Gastroesophageal sphincter (tissue), 4 donors: ENCODE measurements at places on chromosomes 12 and 14. TPM values are rescaled to one million over a fixed set of nuclear protein-coding genes. Genes with fewer than 3 reads are reported as not detected.

Gene DCN
- 552 TPM for total RNA-seq

Gene FBRSL1
- total RNA-seq = 9.6 TPM

Gene PHETA1
- total RNA-seq = 16.0 TPM

Gene SERPINA1
- 16.0 TPM for total RNA-seq

Gene CPNE6
- total RNA-seq = not detected

Gene BLOC1S1
- total RNA-seq = 204 TPM

Gene ASCL1
- total RNA-seq = 0.15 TPM

Gene GALNT8
- 0.78 TPM for total RNA-seq

Gene ACSM4
- total RNA-seq = not detected

Gene AGAP2
- 4.2 TPM for total RNA-seq

GRCh38 chr12:126668961-126669360 is 1598.0 kb upstream of the TMEM132C start:
- ATAC-seq = no peak

GRCh38 chr14:85313560-85314207 is 216.3 kb upstream of the FLRT2 start:
- ATAC-seq = no peak

DNA sequence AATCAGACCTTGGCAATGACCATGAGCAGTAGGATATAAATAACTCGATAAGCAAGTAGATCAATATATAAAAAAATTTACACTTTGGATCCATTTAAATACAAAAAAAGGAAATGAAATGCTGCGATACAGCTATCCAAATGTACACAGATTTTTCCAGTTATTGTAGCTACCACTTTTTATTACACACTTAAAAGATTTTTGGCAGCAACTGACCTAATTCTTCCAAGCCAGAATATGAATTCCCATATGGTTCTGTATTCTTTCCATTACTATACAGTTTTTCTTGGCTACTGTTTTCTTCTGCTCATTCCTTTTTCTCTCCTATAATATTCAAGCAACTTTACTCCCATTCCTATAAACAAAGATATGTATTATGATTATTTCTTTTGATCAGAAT is 52.2 kb downstream of the TMTC1 start:
- no peak for ATAC-seq

- no peak for ATAC-seq
Measured at GRCh38 chr12:119877639-119877948, 474 bp upstream of the CIT start.

GRCh38 chr12:114679942-114680341 is 4.0 kb downstream of the TBX3 start:
- ATAC-seq = no peak

- no peak for ATAC-seq
Measured at GRCh38 chr14:68784226-68784910, 8.5 kb downstream of the ZFP36L1 start.

DNA sequence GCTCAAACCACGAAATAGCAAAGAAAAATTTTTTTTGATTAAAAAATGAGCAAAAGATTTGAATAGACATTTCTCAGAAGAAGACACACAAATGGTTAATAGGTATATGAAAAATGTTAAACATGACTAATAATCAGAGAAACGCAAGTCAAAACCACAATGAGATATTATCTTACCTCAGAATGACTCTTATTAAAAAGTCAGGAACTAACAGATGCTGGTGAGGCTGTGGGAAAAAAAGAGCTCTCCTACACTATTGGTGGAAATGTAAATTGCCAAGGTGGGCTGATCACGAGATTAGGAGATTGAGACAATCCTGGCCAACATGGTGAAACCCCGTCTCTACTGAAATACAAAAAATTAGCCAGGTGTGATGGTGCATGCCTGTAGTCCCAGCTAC is 315.5 kb upstream of the FLRT2 start:
- no peak for ATAC-seq

- ATAC-seq = peak; percentile 89
Measured at GRCh38 chr14:100440207-100440631, 117.1 kb downstream of the SLC25A47 start.

DNA sequence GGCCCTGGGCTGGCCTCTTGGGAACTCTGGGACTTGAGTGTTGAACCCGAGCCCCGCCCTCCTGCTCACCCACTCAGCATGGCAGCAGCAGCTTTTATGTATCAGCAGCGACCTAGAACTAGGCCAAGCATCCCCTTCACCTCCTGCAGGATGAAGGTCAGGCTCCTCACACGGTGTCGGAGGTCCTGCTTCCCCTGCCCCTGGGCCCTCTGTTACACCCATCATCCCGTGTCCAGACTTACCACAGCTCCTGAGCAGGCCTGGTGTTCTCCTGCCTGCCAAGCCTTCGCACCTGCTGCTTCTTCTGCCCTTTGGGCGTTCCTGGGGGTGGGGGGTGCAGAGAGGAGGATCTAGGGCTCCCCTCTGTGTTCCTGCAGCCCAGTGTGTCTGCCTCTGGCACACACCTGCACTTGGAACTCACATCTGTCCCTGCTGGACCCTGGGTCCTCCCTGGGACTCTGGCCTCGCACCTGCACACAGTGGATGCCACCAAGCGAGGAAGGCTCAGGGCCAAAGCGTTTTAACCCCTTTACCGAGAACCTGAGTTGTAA is 80.3 kb downstream of the PAPOLA start:
- no peak for ATAC-seq

DNA sequence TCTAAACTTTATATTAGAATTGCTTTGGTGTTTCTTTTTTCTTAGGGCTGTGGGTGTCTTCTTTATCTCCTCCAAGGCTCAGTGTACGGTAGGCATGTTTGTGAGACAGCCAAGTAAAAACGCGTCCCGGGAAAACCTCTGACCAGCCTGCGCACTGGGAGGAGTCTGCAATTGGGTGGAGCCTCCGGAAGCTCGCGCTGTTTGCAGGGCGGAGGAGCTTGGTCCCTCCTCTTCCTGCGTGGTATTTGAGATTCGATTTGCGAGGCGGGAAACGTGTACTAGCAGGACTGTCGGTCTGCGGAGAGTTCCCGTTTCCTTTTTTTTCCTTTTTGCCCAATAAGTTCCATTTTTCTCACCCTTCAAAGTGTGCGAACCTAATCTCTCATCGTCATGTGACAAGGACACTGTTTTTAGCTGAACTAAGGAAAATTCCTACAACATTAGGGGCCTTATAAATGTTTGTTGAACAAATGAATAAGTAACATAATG is 182.1 kb upstream of the OTX2 start:
- ATAC-seq = no peak

- ATAC-seq = no peak
Measured at GRCh38 chr12:131621701-131622421, 89.0 kb upstream of the SFSWAP start.

DNA sequence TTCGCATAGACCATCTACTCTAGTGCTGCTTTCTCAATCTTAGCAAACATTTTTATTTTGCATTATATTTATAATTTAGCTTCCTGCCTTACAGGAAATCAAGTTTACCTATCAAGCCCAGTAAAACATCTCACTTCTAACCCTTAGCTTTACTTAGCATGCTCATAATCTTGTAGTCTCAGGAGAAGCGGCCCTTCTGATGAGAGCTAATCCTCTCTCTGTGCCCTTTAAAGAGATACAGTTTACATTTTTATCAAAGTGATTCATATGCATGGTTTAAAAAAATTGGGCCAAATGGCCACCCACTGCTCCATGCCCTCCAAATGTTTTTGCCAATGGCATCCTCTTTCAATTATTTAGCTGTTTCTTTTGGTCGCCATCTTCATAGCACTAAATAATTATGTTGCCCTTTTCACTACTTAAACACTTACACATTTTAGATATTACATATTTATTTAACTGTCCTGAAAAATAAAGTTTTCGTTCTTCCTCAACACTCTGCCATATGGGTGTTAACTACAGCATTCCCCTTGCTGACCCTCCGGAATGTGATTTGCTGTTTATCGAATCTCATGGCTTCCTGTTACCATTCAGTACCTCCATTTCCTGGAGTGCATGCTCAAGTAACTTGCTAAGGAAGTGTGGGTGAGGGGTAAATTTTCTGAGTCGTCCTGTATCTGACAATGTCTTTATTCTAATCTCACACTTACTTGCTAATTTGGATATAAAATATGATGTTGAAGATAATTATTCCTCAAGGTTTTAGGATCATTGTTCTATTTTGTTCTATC is 29.3 kb downstream of the YLPM1 start:
- no peak for ATAC-seq

GRCh38 chr14:69701857-69702256 is 65.1 kb upstream of the SRSF5 start:
- ATAC-seq = no peak

DNA sequence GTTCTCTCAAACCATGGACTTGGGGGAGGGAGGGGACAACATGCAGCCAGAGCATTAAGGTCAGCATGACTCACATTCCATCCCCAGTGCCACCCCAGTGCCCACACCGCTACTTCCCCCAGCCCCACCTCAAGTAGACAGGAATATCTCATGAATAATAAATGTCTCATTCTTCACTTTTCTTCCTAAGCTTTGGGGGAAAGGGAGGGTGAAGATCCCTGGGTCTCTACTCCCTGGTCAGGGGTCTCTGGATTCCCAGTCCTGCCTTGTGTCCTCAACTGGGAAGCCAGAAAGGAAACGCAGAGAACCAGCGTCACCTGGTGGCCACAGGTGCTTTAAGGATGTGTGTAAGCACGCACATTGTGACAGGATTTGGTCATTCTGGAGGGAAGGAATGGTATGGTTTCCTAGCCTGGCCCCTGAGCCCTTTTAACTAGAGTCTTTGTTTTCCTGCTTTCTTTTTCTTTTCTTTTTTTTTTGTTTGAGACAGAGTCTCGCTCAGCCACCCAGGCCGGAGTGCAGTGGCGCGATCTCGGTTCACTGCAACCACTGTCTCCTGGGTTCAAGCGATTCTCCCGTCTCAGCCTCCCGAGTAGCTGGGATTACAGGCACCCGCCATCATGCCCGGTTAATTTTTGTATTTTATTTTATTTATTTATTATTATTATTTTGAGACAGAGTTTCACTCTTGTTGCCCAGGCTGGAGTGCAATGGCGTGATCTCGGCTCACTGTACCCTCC is 3.4 kb downstream of the GPR84 start:
- ATAC-seq = no peak

- no peak for ATAC-seq
Measured at GRCh38 chr12:52187640-52188039, 4.2 kb downstream of the KRT80 start.

DNA sequence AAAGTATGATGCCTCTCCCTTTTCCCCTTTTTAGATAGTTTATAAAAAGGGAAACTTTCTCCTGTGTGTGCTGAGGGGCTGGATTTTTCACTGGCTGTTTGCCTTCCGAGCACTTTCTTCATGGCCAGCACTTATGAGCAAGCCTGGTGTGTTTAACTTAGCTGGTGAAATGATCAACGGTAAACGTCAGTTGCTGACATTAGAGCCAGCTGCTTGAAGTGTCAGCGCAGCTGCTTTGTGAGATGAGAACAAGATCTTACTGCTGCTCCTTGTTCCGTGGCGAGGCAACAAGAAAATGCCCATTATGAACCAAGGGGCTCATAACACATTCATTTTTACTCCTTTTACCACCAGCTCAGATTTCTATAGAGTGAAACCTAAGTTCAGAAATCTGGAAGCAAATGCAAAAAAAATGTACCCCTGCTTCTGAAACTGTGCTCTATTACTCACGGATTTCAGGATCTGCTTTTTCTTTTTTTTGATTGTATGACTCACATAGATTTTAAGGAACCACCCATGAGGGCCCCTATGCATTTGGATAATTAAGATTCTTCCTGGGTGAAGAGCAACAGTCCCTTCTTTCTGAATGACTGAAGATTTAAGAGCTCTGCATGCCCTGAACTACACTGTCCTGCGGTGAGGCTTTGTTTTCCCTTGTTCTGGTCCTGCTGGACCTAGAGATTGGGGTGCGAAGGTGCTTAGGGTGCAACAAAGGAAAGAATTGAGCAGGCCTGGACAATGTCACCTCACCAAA is 74.3 kb upstream of the CPM start:
- ATAC-seq = peak; percentile 74

DNA sequence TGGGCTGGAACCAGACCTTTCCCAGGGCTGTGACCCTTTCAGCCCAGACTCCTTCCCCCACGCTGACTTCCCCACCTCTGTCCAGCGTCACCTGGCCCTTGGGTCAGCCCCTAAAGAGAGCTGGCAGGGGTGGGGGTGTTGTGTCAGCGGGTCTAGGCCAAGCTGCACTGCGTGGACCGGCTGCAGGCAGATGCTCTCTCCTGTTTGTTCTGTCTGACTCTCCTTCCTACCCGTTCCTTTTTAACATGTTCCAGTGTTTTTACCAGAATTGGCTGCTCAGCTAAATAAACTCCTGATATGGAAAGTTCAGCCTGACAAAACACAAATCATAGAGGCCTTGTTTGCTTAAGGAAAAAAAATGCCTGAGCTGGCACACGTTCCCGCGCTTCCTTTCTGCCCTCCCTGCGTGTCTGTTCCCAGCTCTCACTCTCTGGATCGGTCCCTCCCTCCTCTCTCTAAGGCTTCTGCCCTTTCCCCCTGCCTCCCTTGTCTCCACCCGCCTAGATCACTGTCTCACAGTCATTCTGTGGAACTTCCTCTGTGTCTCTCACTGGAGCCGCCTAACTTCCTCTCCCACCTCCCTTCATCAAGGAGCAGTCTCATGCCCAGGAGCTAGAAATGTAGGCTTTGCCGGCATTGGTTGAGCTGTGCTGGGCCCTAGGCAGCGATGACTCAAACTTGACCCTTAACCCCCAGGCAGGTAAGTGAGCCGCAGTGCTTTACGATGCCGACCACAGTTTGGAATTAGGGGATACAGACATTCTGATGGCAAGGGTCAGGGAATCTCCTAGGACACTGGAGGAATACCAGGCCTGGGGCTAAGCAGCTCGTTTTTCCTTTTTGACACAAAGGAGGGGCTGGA is 15.5 kb upstream of the MLXIP start:
- ATAC-seq = peak; percentile 72

DNA sequence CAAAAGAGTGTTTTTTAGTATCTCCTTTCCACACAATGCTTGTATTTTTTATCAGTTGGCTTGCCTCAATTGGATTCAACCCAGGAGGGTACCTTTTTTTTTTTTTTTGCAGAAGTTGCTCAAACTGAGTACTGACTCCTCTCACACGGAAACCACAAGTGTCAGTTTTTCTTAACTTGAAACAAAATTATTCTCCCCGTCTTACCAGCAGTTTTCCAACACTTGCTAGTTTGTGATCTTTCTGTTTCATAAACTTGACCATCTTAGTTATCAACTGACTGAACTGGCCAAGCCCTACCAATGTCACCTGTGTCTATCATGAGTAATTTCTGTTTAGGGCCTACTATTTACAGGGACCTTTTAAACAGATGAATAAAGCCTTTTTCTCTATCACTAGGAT is 34.1 kb upstream of the ITPR2 start:
- no peak for ATAC-seq

- no peak for ATAC-seq
Measured at GRCh38 chr14:99320621-99321235, 48.7 kb upstream of the BCL11B start.

DNA sequence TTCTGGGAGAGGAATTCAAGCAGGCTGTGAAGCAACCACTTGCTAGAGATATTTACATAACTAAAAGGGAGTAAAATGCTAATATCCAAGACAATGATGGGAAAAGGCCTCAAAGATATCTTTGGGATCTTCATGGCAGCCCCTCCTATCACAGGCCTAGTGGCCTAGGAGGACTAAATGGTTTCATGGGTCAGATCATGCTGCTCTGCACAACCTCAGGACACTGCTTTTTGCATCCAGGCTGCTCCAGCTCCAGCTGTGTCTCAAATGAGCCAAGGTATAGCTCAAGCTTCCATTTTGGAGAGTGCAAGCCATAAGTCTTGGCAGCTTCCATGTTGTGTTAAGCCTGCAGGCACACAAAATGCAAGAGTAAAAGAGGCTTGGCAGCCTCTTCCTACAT is 195.6 kb upstream of the SSTR1 start:
- no peak for ATAC-seq

GRCh38 chr12:64797156-64797555 is 27.3 kb upstream of the TBC1D30 start:
- ATAC-seq = no peak

- no peak for ATAC-seq
Measured at GRCh38 chr12:121182222-121182893, 27.6 kb upstream of the P2RX4 start.
